ENCODE measurements at places on chromosomes 2 and 18.

- DNase-seq, result no peak
Observed at GRCh38 chr18:79528316-79528695, 132.6 kb downstream of the NFATC1 start.

- no peak for DNase-seq
Observed at GRCh38 chr2:10332402-10333246, 29.9 kb downstream of the HPCAL1 start.

DNA sequence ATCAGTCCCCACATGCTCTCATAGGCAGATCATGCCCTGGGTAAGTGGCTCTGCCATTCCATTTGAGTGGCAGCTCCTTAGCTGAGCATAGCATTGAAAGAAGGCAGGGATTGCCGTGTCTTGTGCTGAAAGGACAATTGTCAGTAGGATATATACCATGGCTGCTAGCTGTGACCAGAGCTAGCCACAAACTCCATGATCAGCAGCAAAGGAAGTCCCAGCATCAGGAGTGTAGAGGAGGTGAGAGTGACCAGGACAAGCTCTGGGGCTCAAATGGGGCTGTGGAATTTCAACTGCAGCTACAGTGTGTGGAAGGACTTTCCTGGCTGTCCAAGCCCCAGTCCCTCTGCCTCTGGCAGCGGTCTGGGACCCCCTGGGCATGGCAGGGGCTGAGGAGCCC lies 54.4 kb upstream of the LGALSL start:
- DNase-seq, result no peak

GRCh38 chr2:5982193-5982902 lies 290.2 kb downstream of the SOX11 start:
- no peak for DNase-seq

- no peak for DNase-seq
Observed at GRCh38 chr2:33605056-33605455, 6.0 kb upstream of the FAM98A start.

DNA sequence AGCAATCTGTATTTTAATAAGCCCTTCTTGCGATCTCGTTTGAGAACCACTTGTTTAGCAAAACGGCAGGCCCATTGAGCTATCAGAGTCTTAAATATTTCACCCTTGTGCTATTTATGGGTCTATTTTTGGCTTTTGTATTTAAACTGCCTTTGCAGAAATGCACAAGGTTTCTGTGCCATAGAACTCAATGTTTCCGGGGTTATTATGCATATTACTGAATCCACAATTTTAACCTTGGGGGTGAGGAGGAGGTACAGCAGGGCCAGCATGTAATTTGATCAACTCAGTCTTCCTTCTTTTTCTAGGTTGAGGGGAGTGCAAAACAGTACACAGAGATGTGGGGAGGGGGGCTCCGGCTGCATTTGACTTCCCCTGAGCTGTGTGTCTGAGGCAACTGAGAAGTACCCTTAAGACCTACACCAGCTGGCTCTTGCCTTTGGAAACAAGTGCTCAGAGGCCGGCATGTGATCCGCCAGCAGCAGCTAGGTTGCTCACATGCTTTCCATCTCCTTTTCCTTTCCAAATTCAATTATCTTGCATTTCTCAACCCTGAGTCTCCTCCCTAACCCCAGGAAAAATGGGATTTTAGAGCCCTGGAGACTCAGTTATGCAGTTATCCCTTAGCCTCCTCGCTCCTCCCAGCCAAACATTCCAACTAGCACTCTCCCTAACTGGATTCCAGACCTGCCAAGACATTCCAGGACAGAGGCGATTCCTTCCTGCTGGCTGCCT lies 103.0 kb downstream of the HNRNPLL start:
- no peak for DNase-seq

GRCh38 chr18:3902676-3903075 lies 452.7 kb downstream of the TGIF1 start:
- DNase-seq, result no peak

- peak; percentile 5 for DNase-seq
Observed at GRCh38 chr2:167293172-167293781, 405.0 kb downstream of the XIRP2 start.

DNA sequence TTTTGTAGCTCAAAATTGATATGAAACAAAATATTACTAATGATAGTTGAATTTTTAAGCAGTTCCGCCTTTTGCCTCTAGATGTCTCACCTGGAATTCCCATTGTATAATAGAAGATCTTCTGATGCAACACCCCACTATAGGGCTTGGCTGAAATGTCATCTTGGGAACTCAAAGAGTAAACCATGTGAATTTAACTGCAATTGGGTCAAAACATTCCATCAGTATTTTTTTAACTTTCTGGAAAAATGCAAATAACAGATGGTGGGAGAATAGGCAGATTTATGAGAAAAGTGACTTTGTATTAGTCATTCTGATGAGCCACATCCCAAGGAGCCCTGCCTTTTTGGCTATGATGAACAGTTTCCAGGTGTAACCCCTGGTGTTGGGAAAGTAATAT lies 489.9 kb downstream of the NYAP2 start:
- peak; percentile 13 for DNase-seq

Measured in prostate gland (tissue), 2 donors.